ENCODE measurements at places on chromosomes 1 and 21.

DNA sequence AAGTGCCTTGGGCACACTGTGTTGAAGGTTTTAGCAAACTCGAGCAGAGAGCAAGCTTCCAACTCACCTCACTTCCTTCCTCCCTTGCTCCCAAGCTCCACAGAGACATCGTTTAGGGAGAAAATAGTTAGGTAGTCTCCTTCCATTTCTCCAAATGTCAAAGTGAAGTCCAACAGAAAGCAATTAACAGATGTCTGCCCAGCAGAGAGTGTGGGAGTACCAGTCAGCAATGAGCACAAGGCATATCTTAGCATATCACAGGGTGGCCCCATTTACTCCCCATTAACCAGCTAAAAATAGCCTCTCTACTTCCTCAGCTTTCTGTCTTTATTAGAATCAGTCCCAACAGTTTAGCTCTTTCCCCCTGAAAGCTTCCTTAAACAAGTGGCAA lies 334.2 kb upstream of the CAMK1G start:
- DNase-seq: peak; percentile 28

- DNase-seq: no peak
Observed at GRCh38 chr1:116748272-116748671, 6.0 kb upstream of the CD2 start.

- no peak for DNase-seq
Observed at GRCh38 chr1:77513839-77514763, 168.4 kb downstream of the ZZZ3 start.

GRCh38 chr1:14592004-14592631 lies 6.4 kb upstream of the KAZN start:
- no peak for DNase-seq

- peak; percentile 69 for DNase-seq
Observed at GRCh38 chr1:234163267-234163919, 209.9 kb upstream of the COA6 start.

GRCh38 chr1:37317870-37318467 lies 156.4 kb upstream of the ZC3H12A start:
- no peak for DNase-seq

DNA sequence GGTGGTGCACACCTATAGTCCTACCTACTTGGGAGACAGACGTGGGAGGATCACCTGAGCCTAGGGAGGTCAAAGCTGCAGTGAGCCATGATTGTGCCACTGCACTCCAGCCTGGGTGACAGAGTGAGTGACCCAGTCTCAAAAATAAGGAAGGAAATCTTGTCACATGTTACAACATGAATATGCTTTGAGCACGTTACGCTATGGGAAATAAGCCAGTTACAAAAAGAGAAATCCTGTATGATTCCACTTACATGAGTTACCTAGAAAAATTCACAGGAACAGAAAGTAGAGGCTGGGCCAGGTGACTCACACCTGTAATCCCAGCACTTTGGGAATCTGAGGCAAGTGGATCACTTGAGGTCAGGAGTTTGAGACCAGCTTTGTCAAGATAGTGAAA lies 6.7 kb upstream of the PADI6 start:
- DNase-seq: no peak

DNA sequence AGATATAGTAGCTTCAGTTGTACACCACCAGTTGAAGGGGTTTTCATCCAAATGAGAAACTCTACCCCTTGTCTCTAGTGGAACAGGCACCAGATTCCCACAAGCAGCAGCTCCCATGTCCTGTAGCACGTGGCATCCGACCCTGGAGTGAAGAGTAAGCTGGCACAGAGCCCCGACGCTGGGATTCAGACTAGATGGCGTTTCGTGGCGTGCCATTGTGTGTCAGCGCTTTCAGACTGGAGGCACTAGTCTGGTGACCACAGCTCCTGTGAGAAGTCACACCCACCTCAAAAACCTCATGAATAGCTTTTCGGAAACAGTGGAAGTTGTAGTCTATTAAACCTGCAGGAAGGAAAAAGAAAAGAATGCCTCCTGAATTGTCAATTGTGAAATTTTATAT lies 20.2 kb downstream of the RRAGC start:
- no peak for DNase-seq

Measured in cerebellar cortex (tissue), 1 donor.